ENCODE measurements at places on chromosomes 2 and 18.

DNA sequence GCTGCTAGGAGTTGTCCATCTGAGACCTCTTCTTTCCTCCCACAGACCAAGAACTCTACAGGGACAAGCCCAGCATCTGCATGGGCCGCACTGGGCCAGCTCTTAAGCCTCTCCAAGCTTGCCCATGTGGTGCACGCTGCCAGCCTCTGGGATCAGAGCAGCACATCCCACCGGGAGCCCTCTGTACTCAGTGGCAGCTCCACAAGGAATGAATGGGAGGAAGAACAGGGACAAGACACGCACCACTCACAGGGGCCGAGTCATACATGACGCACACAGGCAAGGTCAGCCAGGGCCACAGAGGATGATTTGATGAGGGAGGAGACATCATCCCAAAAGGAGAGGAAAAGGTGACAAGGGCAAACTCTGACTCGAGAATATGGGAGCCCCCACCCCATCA is 268.3 kb downstream of the KLHL29 start:
- no peak for DNase-seq

DNA sequence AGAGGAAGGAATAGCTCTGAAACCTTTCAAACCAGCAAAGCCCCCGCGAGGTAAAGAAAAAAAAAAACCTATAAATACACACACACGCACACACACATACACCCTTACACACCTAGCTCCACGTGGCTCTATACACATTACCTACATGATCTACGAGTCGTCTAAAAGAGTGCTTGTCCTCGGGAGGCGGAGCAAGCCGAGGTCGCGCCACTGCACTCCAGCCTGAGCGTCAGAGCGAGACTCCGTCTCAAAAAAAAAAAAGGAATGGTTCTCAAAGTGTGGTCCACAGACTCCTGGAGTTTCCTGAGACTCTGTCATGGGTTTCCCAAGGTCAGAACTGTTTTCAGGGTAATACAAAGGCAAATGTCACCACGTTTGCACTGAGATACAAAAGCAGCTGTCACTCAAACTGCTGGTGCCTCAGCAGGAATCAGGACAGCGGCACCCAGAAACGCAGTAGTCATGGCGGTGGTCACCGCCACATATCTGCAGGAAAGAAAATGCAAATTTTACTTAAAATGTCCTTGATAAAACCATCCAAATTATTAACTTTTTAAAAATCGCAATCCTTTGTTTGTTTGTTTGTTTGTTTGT is 130.0 kb upstream of the GPC1 start:
- DNase-seq = no peak

DNA sequence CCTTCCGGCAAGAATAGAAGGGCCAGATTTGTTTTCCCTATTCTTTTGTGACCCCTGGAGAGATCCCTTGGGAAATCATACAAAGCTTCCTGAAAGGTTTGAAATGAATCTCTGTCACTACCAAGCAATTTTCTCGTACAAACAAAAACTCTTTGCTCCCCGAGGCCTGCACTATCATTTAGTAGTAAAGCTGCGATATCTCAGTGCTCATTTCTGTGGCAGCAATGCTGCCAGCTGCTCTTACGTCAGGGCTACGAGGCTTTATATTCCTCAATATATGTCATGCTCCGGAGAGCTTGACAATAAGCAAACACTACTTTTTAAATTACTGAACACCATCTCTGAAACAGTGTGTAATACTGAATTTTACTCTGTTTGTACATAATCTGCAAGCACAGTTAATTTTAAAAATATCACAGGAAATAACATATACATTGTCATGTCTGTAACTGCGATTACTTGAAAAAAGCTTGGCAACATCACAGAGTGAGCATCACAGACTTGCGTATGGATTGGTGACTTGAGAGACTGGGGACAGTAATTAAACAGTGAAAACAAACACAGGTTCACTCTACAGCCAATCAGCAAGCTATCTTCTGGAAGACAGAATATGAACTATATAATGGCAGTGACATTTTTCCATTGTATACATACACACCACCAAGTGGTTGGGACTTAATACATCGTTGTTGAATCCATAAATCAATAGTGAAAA is 403.3 kb upstream of the NETO1 start:
- DNase-seq = no peak

DNA sequence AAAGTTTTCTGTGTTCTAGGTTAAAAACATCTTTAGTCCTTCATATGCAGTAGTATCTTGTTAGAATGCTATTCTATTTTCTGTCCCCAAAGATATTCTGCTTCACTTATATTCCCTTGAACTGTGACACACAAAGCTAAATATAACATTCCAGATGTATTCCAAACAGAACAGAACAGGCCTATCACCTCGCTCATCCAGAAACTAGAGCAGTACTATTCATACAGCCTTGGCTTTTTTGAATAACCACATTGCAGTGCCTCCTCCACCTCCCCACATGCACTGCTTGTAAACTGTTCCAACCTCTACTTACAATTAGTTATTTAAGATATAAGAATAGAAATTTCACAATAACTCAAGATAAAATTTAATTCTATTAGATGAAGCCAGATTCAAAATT is 196.8 kb downstream of the EXOC6B start:
- DNase-seq = no peak

DNA sequence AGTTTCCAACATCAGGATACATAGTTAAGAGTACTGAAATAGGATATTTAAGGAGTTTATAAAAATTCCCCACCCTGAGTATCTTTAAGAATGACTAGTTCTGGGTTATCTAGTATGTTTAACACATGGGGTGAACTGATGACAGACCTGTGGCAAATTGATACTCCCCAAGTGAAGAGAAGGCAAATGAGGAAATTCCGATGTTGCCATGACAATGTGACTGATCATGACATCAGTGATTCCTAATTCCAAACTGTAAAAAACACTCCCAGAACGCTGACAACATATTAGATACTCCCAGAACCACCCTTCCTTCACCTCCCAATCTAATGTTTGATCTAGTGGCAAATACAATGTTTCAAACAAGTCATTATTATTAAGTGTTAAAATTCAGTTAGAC is 77.6 kb downstream of the RBMS1 start:
- DNase-seq = no peak

DNA sequence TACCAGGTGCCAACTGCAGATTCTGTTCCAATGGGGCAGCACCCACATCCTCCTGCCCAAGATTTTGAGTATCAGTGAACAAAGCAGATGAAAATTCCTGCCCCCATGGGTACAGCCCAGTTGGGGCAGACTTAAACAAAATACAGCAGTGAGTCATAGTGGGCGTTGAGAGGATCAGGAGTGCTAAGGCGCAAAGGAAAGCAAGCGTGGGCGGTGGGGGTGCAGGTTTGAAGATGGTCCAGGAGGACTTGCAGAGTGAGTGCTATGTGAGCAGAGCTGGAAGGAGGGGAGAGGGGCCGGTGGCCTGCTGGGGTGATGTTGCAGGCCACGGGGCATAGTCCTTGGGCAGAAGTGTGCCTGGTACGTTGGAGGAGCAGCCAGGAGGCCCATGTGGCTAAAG is 24.7 kb downstream of the STEAP3 start:
- no peak for DNase-seq

- DNase-seq = no peak
Measured at GRCh38 chr18:10659000-10659399, 133.2 kb downstream of the NAPG start.

DNA sequence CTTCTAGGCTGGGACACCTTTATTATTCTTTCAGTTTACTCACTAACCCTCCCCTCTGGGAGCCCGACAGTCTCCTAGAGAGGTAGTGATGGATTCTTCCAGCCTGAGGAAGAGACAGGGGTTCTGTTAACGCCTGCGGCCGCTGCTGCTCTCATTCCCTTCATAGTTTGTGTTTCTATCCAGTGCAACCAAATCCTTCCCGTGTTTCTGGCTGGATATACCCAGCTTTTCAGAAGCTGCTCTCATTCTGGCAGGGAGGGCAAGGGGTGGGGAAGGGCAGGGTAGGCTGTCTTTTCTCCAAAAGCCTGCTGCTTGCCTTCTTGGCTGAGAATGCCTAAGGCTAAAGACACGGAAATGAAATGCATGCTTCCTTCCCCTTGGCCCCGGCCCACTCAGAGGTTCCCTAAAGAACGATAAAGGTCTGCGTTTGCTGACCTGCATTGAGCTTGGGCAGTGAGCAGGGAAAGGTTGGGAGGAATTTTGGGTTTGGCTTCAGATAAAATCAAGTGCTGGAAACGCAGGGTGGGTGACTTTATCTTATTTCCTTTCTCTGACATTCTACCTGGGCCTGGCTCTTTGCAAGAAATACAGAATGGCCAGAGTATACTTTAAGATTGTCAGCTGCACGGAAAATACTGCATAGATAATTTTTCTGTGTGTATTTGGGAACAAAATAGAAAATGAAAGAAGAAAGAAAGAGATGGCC is 390.9 kb downstream of the NBAS start:
- DNase-seq = no peak

GRCh38 chr2:75822336-75822735 is 111.6 kb upstream of the GCFC2 start:
- DNase-seq = no peak

DNA sequence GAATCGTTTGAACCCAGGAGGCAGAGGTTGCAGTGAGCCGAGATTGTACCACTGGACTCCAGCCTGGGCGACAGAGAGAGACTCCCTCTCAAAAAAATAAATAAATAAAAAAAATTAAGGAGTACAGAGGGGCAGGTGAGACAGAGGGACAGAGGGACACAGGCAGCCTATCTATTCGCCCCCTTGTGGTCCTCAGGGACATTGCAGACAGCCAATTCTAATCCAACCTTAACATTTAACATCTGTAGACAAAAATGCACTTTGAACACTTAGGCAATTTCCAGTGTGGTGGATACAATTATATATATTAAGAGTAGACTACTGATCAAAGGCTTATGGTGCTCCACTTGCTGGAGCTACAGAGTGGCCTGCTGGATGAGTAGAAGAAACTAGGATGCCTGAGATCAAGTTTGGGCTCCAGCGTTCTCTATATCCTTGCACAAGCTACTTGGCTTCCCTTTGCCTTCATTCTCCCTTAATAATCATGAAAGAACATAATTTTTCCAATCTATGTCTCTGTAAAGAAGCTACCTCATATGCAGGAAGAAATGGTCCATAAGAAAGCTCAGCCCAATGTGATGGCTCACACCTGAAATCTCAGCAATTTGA is 8.2 kb upstream of the SMARCAL1 start:
- DNase-seq = peak; percentile 27

- no peak for DNase-seq
Measured at GRCh38 chr2:30446602-30447148, 371 bp upstream of the LCLAT1 start.

GRCh38 chr2:74019516-74019915 is 34.8 kb downstream of the TET3 start:
- DNase-seq = no peak

- no peak for DNase-seq
Measured at GRCh38 chr2:119983108-119983507, 29.8 kb upstream of the EPB41L5 start.
